Vein endothelial cell (primary cell): ENCODE measurements at places on chromosomes 7 and 10. TPM values are rescaled to one million over a fixed set of nuclear protein-coding genes. Genes with fewer than 3 reads are reported as not detected.

Gene CPVL
- total RNA-seq = 0.48 TPM in 1 of 2 replicates, not detected in the other

Gene ITGB8
- total RNA-seq = 7.2 and 9.8 TPM in 2 replicates

Gene COX19
- 9.3 and 9.5 TPM in 2 replicates for total RNA-seq

Gene OPALIN
- total RNA-seq = not detected in 2 replicates

Gene CACNB2
- total RNA-seq = not detected in 2 replicates

Gene ZNF365
- total RNA-seq = under 0.01 TPM in 1 of 2 replicates, not detected in the other

Gene UPK3BL2
- total RNA-seq = 2.5 and 2.9 TPM in 2 replicates

Gene HNRNPF
- 186 and 211 TPM in 2 replicates for total RNA-seq

Gene MUC3A
- under 0.01 TPM in 1 of 2 replicates, not detected in the other for total RNA-seq

Gene PRKG1
- 1.2 and 2.0 TPM in 2 replicates for total RNA-seq

Gene ASB10
- total RNA-seq = not detected in 2 replicates

Gene HOXA4
- total RNA-seq = 1.4 and 1.6 TPM in 2 replicates

Gene SOSTDC1
- not detected in 2 replicates for total RNA-seq

Gene ZNF239
- 1.1 and 2.6 TPM in 2 replicates for total RNA-seq

Gene SPDYE5
- total RNA-seq = not detected in 2 replicates

Gene CYP3A5
- total RNA-seq = not detected in 2 replicates

Gene TSPAN12
- 25.5 and 25.8 TPM in 2 replicates for total RNA-seq

Gene BMPER
- 0.65 and 1.5 TPM in 2 replicates for total RNA-seq

Gene CFAP46
- total RNA-seq = 1.3 and 1.5 TPM in 2 replicates

Gene CCDC172
- not detected in 2 replicates for total RNA-seq

Gene LMOD2
- not detected in 2 replicates for total RNA-seq

Gene FGFR2
- not detected in 2 replicates for total RNA-seq

Gene STEAP1
- total RNA-seq = 23.2 and 39.6 TPM in 2 replicates

Gene TMEM196
- not detected in 2 replicates for total RNA-seq

Gene NKX2-3
- not detected in 2 replicates for total RNA-seq

Gene SLC13A1
- total RNA-seq = not detected in 2 replicates

Gene VKORC1L1
- 27.4 and 29.4 TPM in 2 replicates for total RNA-seq

Gene SPAM1
- total RNA-seq = not detected in 2 replicates

Gene CHN2
- 1.6 and 2.5 TPM in 2 replicates for total RNA-seq
